Motor neuron (in vitro differentiated cells): ENCODE measurements at places on chromosomes 13 and 19. TPM values are rescaled to one million over a fixed set of nuclear protein-coding genes. Genes with fewer than 3 reads are reported as not detected.

Gene CCDC9
- 15.4 and 16.0 TPM in 2 replicates for total RNA-seq

Gene SCN1B
- 0.92 and 1.3 TPM in 2 replicates for total RNA-seq

Gene ZNF285
- total RNA-seq = 7.0 and 7.6 TPM in 2 replicates

Gene CASP14
- 0.09 and 0.10 TPM in 2 replicates for total RNA-seq

Gene IZUMO2
- total RNA-seq = not detected in 2 replicates

Gene NCAN
- total RNA-seq = 4.7 and 7.1 TPM in 2 replicates

Gene KCNC3
- 0.33 and 0.36 TPM in 2 replicates for total RNA-seq
